ENCODE measurements at places on chromosomes 11 and 22.

GRCh38 chr11:47980907-47981621, 705 bp downstream of the PTPRJ start:
- no peak for DNase-seq

DNA sequence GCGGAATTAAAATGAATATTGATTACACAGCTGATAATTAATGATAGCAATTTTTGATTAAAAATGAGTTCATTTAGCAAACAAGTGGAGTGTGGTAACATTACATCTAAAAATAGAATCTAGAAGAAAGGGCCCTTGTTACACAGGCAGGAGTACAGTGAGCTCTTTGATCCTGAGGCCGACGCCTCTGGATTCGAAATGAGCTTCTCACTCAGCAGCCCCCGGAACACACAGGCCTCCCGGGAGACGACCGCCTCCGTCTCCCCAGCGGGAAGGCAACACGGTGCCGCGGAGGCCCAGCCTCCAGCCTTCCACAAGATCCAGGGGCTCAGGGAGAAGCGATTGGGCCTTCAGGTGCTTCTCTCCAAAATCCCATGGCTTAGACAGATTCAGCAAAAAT, 379.1 kb downstream of the BRD1 start:
- DNase-seq, result no peak

GRCh38 chr22:18933914-18934313, 2.2 kb downstream of the PRODH start:
- DNase-seq, result no peak

DNA sequence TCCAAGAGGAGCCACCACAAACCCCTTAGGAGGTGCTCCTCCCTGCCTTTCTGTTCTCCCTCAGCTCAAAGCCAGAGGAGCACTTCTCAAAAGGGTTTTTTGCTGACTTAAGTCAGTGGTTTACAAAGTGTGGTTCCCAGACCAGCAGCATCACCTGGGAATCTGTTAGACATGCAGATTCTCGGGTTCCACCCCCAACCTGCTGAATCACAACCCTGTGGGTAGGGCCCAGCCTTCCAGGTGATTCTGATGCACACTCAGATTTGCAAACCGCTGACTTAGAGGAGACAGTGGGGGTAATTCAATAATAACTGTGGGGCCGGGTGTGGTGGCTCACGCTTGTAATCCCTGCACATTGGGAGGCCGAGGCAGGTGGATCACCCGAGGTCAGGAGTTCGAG, 22.8 kb downstream of the CREB3L1 start:
- DNase-seq, result no peak
